ENCODE measurements at places on chromosomes 3 and 15. TPM values are rescaled to one million over a fixed set of nuclear protein-coding genes. Genes with fewer than 3 reads are reported as not detected.

- no peak for DNase-seq
These were observed 84.1 kb downstream of the TP63 start for GRCh38 chr3:189714991-189715961.

DNA sequence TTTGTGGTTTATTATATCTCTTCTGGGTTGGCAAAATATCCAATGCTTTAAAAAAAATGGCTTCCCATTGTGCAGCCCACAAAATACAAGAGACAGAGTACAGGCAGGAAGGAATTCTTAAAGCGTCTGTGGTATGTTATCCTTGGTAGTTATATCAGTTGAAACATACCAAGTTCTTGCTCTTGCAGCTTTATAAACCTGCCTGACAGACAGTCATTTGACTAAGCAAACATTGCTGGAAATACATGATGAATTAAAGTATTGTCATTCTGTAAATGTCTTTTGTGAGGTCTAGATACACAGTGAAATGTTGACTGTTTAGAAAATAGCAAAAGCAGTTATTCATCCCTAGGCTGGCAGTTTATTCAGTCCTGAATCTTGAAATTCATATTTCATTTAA is 44.8 kb upstream of the MAP3K13 start:
- DNase-seq: no peak

DNA sequence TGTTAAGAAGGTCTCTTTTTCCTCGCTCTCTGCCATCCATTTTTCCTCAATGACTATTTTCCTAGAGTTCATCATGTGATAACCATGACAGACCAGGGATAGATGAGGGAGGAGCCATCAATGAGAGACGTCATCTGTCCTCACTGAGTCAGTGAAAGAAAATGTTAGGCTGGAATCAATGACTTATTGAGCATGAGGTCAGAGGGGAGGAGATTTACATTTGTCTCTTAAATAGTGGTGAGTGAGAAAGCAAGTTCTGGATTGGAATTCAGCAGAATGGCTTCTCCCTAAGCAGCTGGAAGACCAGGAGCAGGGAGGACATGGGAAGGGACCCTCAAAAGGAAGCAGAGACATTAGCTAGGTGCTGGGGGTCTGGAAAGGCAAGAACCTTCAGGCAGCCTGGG is 28.2 kb upstream of the USP3 start:
- no peak for DNase-seq

DNA sequence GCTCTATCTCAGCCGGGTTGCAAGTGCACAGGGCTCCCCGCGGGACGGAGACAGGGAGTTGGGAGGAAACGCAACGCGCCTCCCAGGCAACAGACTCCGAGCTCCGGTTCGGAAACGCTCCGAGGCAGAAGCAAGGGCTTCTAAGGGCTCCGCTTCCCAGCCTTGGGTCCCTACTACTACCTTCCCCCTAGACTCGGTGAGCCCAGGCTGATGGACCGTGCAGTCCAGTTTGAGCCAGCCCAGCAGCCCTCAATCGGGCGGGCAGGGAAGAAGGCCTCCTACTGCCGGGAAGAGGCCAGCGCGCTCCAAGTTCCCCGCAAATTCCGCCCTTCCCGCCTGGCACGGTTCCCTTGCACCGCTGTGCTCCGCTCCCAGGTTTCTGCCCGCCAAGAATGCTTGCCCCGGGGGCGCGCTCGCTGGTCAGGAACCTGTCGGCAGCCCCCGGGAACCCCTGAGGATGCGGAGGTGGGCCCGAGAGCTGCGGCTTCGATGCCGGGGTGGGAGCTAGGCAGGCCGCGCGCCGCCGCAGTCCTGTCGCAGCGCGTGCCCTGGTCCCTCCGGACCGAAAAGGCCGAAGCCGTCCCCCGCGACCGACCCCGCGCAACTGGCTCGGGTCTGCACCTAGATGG is 728 bp downstream of the TRANK1 start:
- peak; percentile 75 for DNase-seq

- no peak for DNase-seq
These were observed 96.3 kb upstream of the BCL6 start for GRCh38 chr3:187841560-187841959.

- DNase-seq: no peak
These were observed 92.6 kb upstream of the CTNNB1 start for GRCh38 chr3:41106691-41107090.

DNA sequence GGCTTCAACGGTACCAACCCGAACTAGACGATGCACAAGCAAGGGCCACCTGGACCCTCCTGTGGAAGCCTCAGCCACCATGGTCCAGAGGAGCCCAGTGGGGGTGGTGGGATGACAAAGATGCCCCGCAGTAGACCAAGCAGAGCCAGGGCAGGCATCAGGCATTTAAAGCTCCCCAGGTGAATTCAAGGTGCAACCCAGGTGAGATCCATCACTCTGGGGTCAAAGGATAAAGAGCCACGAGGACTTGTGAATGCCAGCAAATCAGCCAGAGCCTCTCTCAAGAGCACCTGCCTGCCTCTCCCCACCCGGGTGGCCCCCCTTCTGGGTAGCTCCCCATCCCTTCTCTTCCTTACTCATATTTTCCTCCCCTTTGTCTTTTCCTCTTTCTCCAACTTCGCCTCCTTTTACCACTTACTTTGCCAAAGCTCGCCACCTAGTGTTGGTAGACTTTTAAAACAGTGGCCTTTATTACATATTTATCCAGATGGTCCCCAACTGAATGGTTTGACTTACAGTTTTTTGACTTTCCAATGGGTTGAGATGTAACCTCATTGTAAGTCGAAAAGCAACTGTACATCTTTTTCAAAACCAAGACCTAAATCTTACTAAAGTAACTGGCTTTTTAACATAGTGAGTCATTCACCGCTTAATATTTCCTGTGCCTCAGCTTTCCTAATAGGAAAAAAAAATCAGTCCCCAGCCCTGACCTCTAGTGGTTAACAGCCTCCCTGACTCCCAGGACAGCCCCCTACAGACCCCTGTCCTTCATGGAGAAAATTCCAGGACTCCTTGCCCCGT is 18.8 kb downstream of the PLA2G4F start:
- DNase-seq: peak; percentile 54

DNA sequence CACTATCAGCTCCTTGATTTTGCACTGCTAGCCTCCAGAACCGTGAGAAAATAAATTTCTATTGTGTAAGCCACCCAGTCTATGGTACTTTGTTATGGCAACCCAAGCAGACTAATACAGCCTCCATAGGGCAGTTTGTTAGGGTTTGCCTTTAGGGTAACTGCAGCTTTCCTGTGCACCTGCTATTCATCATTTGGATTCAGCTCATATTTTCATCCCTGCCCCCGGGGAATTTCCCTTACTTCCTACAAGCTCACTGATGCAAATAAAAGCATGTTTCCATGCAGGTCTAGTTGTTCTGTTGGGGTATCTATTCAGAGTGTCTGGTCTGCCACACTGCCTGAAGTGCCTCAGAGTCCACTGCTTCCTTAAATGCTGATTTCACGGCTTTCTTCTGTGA is 48.6 kb upstream of the ATOSA start:
- no peak for DNase-seq

- DNase-seq: no peak
These were observed 691.1 kb downstream of the SI start for GRCh38 chr3:164387236-164387635.

DNA sequence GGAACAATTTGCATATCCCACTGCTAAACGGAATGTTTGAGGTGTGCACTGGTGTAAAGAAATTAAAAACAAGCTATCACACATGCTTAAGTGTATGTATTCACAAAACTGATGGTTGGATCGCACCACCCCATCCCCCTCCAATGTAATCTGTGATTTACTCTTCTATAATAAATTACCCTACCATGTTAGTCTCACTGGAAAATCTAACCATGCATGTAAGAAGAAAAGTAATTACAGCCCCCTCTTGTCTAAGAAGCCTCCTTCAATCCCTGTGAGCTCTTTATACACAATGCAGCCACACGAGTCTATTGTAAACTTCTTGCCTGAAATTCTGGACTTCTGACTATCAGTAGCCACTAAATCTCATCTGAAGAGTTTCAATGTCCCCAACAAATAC is 173.6 kb downstream of the ZBTB20 start:
- no peak for DNase-seq

GRCh38 chr3:151091685-151092345 is 6.4 kb downstream of the MED12L start:
- DNase-seq: no peak

GRCh38 chr3:42119561-42120355 is 28.6 kb downstream of the TRAK1 start:
- no peak for DNase-seq

GRCh38 chr3:60609446-60609845 is 641.8 kb downstream of the FHIT start:
- DNase-seq: no peak

DNA sequence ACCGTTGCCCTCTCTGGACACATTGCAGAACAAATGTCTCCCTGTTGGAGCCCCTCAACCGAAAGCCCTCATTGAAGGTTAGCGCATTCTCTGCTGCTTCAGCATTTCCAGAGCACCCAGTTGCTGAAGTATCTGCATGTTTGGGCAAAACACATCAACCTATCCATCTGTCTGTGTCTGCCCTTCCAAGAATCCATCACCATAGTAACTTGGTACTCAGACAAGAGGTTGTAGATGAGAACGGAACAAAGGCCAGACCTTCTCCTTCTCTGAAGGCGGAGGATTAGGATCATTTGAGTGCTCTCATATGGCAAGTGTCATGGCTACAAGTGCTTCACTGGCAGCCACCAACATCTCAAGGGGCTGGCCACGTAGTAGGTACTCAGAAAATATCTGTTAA is 23.1 kb upstream of the RHO start:
- no peak for DNase-seq

- DNase-seq: peak; percentile 79
These were observed at the start of gene WNT5A for GRCh38 chr3:55486857-55487380. Gene WNT5A, minus strand, starts transcription at chr3:55487306. Its CDS starts 321 bp downstream, at chr3:55486985.

- no peak for DNase-seq
These were observed 32.9 kb upstream of the FBLN2 start for GRCh38 chr3:13515786-13516759.

DNA sequence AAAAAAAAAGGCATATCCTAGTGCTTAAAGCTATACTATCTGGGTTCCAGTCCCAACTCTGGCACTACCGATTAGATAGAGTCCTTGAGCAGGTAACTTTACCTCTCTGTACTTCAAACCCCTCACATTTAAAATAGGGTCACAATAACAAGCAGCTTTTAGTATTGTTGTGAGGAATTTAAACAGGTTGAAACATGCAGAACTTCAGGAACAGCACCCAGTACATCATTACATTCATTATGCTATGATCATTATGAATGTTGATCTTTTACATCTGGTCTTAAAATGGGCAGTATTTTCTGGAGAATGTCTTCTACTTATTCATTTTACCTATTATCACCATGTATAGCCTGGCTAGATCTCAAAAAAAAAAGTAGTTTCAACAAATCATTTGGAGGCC is 176.1 kb upstream of the CCDC54 start:
- no peak for DNase-seq

Gene CSK
- total RNA-seq: 102 TPM

Gene TSPAN3
- 288 TPM for total RNA-seq

Gene SLC22A13
- total RNA-seq: 0.60 TPM

Gene GCSAM
- total RNA-seq: not detected

Gene RPL32
- 1,964 TPM for total RNA-seq

Gene ALPK3
- total RNA-seq: 9.6 TPM

Gene ESYT3
- 2.0 TPM for total RNA-seq

Gene C2CD4A
- 1.7 TPM for total RNA-seq

Gene CCDC54
- total RNA-seq: not detected

Gene GLDN
- 0.52 TPM for total RNA-seq
